ENCODE measurements at places on chromosomes 3 and 15.

DNA sequence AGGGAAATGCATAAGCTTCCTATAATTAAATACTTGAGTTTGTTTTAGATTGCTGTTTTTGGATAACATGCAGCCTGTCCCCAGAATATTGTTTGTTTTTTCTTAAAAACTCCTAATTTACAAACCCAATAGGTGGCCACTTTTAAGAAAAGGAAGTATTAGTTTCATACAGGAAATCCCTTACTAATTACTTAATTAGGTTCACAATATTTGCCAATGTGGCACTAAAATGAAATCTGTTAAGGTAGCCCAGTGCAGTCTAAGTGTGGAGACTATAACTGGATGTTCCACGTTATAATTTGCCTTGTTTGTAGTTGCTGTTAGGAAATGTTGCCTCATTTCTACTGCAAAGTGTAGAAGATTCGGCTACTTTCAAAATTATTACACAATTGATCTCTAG, 195.8 kb downstream of the BBX start:
- no peak for DNase-seq

- peak; percentile 83 for DNase-seq
These were observed 163.2 kb downstream of the B3GALNT1 start for GRCh38 chr3:160941885-160942494.

DNA sequence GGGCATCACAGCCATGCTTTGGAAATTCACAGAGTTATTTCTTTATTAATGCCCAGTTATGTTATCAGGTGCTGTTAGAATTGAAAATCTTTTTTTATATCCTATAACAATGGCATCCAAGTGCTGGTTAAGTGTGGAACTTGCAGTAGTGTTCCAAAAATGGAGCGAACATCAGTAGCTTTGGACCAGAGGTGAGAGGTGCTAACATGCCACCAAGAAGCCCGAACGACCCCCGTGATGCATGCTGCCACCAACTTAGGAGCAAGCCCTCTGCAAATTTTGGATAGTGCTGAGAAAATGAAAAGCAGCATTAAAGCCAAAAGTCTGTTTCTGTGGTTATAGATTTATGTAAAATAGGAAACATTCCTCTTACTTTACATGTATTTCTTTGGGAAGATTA, 24.8 kb downstream of the RBP1 start:
- no peak for DNase-seq

DNA sequence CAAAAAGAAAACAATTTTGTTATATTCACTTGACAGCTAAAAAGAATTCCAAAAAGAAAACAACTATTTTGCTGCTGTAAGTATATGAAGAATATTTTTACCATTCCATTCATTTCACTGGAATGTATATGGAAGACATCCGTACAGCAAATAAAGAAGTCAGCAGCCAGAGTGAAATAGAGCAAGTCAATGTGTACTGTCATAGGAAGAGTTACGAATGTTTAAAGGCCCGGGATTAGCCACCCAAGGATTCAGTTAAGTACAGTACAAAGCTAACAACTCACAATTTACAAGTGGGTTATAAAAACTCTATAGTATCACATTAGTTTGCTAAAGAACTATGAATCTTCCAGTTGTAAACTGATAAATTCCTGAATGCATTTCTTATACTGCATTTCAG, 14.4 kb upstream of the XXYLT1 start:
- DNase-seq, result no peak

Measured in activated CD4-positive, alpha-beta T cell treated with anti-CD3 and anti-CD28 coated beads, Interleukin-2, amount 10 ng/mL, durations not matched to agents 7 days and 5 days (primary cell).